CD4-positive, alpha-beta T cell treated with Interleukin-10 for 1 hour (primary cell): ENCODE measurements at places on chromosomes 4 and X.

GRCh38 chr4:175371091-175371490, 441.0 kb downstream of the GPM6A start:
- DNase-seq, result no peak

DNA sequence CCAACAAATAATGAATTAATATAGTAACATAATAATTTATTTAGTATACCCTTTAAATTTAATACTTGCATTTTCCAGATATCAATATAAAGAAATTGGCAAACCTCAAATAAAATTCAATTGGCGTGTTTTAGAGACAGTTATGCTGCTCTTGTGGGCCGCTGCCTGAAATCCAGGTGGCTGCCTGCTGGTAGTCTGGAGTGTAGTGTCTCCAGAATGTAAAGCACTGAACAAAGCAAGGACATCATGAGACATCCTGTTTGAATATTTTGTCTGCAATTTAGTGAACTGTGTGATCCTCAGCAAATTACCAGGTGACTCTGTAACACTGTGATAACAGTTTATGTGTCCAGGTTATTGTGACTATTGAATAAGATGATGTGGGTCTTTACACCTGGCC, 29.9 kb downstream of the ZFP42 start:
- DNase-seq, result no peak

DNA sequence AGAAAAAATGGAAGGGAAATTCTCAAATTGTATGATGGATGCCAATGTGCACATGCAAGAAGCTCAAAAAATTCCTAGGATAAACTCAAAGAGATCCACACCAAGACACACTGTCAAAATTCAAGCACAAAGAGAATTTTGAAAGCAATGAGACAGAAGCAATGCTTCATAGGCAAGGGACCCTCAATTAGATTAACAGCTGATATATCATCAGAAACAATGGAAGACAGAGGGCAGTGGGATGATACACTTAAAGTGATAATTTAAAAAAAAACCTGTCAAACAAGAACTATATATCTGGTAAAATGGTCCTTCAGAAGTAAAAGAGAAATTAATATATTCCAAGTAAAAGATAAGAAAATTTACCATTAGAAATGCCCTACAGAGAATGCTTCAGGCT, 306.3 kb upstream of the PCDH7 start:
- DNase-seq, result no peak

- DNase-seq, result no peak
Observed at GRCh38 chrX:119127650-119128049, at the start of gene KIAA1210. Gene KIAA1210 (minus strand): TSS chrX:119127812. CDS start chrX:119123642, 4,170 bp downstream.

- no peak for DNase-seq
Observed at GRCh38 chr4:85967872-85968271, 392.0 kb downstream of the MAPK10 start.

DNA sequence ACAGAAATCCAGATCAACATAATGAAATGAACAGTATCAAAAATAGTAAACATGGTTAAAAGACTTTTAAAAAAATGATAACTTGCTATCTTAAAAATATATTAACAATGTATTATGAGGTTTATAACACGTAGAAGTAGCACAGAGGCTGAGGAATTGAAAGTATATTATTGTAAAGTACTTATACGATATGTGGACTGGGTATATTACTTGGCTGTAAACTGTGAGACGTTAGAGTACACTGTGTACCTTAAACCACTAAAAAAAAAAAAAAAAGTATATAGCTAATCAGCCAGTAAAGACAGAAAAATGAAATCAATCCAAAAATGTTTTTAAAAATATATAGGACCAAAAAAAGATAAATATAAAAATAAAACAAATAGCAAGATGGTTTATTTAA, 120.6 kb downstream of the TET2 start:
- no peak for DNase-seq

DNA sequence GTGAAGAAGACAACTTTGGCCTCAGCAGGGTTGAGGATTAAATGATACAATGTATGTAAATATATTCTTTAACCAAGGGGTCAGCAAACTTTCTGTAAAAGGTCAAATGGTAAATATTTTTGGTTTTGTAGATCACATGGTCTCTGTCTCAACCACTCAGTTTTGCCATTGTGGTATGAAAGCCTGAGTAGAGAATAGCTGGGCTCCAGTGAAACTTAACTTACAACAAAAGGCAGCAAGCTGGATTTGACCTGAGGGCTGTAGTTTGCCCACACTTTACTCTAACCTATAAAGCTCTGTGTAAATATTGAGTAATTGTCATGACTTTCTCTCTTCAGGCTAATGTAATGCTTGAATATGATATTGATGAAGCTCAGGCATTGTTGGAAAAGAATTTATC, 19.6 kb downstream of the VBP1 start:
- DNase-seq, result no peak

- no peak for DNase-seq
Observed at GRCh38 chr4:106818764-106819163, 217.3 kb downstream of the DKK2 start.

DNA sequence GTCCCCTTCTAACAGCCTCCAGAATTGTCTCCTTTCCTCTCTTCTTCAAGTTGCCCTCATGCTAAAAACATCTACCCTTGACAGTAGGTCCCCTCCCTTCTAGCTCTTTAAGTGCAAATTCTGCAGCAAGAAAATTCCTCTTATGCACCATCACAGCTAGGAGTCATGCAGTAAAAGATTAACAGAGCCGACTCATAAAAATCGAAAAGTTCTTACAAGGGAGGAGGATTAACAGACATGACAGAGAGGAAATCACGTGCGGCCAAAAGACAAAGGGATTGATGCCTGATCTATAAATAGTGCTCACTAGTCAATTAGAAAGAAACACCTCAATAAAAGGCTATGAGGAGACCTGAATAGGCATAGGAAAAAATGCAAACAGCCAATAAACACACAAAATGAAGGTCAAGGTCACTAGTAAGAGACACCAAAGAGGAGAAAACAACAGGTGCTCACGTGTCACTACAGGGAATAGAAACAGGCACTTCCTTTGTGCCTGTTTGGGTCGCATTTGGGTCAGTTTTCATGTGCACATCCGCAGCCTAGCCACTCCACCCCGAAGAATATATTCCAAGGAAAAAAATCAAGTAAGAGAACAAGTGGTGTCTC, 3.4 kb downstream of the RNF212 start:
- DNase-seq, result no peak

- DNase-seq, result no peak
Observed at GRCh38 chr4:128333309-128334018, 45.9 kb upstream of the PGRMC2 start.

GRCh38 chr4:66575008-66575696, 904.9 kb upstream of the EPHA5 start:
- DNase-seq, result no peak

- DNase-seq, result no peak
Observed at GRCh38 chr4:150673793-150674192, 91.8 kb downstream of the MAB21L2 start.

- DNase-seq, result no peak
Observed at GRCh38 chr4:167986044-167986443, 106.3 kb upstream of the ANXA10 start.

DNA sequence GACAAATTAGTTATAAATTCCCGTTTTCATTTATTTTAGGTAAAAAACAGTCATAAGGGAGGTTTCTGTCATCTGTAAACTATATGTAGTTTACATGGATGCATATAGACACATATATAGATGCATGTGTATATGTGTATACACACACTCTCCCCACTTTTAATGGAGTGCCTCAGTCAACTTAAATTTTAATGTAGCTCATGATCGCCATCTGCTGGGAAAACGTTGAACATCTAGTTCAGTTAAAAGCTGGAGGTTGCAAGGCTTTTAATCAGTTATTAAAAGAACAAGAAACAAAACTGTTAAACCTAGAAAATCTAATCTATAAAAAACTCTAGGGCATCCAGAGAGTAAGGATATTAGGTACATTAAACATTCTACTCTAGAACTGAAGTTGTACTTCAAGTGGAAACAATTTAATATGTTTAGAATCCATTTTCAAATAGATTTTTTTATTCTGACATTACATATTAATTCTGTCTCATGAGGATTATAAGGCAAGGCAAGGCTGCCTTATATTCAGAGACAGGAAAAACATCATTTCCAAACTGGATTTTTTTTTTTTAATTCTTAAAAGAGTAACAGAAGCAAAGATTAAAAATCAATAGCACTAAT, 122.6 kb downstream of the SHISA3 start:
- peak; percentile 57 for DNase-seq

DNA sequence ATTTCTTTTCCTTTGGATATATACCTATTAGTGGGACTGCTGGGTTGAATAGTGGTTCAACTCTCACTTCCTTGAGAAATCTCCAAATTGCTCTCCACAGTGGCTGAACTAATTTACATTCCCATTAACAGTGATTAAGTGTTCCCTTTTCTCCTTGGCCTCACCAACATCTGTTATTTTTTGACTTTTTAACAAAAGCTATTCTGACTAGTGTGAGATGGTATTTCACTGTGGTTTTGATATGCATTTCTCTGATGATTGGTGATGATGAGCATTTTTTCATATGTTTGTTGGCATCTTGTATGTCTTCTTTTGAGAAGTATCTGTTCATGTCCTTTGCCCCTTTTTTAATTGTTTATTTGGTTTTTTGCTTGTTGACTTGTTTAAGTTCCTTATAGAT, 413.0 kb downstream of the MAPK10 start:
- DNase-seq, result no peak

DNA sequence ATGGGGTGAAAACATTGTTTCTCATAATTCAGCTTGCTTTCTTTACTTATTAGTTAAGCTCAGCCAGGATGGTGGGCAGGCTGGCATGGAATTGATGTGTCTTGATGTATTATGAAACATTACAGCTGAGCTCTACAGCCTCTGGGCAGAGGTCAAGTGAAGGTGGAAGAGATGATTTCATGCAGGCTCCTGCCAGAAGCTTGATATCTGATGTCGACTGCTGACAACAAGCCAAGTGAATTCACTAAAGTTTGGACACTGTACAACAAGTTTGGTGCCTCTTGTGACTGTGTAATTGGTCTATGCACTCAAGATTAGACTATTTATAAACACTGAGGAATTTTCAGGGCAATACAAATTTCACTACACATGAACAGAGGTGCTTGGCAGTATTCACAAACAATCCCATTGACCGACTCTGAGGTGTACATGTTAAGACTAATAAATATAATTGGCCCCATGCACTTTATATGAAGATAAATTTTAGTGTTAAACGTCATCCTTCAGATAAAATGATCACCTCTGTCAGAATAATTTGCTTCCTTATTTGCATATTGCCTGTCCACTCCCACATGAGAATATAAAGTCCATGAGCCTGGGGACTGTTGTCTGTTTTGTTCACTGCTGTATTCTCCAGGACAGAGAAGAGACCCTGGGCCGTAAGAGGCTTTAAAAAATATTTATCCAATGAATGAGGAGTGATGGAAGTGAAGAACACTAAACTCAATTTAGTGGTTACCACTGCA, 612.2 kb downstream of the IQCM start:
- DNase-seq, result no peak

- peak; percentile 58 for DNase-seq
Observed at GRCh38 chr4:37890801-37891259, at the start of gene TBC1D1. Gene TBC1D1 (plus strand): TSS chr4:37891084. CDS start chr4:37902096, 11,012 bp downstream.

- DNase-seq, result no peak
Observed at GRCh38 chr4:122614621-122615020, 6.2 kb downstream of the IL21 start.

GRCh38 chr4:93802045-93802444, 26.5 kb upstream of the ATOH1 start:
- DNase-seq, result no peak

DNA sequence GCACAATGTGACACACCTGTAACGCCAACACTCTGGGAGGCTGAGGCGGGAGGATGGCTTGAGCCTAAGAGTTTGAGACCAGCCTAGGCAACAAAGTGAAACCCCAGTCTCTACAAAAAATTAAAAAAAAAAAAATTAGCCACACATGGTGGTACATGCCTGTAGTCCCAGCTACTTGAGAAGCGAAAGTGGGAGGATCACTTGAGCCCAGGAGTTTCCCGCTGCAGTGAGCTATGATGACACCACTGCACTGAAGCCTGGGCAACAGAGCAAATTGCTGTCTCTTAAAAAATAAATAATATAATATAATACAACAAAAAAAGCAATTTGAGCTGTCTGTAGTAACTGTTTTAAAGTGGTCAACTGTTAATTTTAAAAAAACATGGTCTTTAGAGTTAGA, 13.2 kb downstream of the SPOCK3 start:
- DNase-seq, result no peak

DNA sequence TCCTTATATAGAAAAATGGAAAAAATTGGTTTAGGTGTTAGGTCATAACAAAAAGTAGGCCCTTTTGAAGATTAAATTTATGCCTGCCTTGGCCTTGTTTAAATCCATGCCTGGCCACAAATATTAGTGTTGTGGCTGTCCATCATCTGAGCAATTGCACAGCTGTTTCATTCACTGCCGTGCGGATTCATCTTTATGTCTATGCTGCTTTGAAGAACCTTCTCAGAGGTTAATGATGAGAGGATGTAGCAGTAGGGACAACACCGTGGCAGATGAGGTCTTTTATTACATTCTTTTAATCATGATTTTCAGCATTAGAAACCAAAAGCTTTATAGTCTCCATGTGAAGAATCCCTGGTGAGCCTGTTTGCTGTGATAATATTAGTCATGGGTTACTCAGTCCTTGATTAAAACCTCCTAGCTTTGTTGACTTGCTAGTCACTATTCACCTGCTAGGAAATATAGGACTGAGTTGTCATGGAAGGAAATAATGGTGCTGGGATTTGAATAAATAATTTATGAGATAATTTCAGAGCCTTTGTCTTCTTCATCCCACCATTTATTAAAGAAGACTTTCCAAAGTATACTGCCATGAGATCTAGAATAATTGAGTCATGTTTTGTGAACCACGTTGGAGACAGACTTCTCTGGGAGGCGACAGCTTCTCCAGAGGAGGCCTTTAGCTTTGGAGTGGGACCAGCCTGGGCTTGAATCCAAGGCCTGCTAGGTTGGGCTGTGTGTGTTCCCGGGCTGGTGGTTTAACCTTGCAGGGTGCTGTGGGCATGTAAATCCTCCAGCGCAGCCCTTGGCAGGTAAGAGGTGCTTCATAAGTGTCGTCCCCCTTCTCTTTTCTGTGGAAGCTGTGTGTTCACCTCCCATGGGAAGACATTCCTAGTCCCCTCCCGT, 53.5 kb downstream of the PTTG2 start:
- no peak for DNase-seq

GRCh38 chr4:86975927-86976326, 41.1 kb downstream of the AFF1 start:
- DNase-seq, result no peak

GRCh38 chrX:121227888-121228287, 180.5 kb downstream of the GLUD2 start:
- no peak for DNase-seq
